ENCODE measurements at places on chromosomes 1 and 21.

DNA sequence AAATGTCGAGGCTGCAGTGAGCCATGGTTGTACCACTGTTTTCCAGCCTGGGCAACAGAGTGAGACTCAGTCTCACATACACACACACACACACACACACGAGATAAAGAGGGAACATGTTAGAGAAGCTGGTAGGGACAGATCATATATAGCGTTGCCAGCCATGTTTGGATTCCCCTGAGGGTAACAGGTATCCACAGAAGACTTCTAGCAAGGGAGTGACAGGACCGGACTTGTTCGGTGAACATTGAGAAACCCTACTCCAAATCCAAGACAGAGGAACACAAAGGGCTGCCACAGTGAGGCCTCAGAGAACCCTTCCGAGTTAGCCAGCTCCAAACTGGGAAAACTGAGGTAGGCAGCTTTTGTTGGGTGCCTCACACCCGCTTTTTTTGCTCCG, 3.7 kb upstream of the SARS1 start:
- DNase-seq: no peak

GRCh38 chr1:208004851-208005250, 93.9 kb upstream of the CD34 start:
- DNase-seq: no peak

- DNase-seq: no peak
These were observed 12.0 kb upstream of the RBP7 start for GRCh38 chr1:9985001-9985400.

DNA sequence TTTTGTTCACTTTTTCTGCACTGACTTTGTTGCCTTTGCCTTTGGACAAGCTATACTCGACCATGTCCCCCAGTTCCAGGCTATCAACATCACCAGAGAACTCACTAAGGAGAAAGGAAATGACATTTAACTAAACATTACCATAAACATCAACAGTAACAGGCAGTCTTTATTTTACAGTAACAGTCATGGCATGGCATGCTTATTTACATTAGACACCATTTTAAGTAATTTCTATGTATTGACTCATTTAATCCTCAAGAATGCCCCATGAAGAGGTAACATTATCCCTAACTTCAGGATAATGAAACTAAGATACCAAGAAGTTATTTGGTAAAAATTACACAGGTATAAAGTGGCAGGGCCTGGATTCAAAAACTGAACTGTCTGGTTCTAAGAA, 8.7 kb upstream of the NRAS start:
- DNase-seq: no peak

- DNase-seq: no peak
These were observed 285.2 kb downstream of the PCP4 start for GRCh38 chr21:40152476-40152875.

GRCh38 chr1:9626201-9626608, 25.3 kb upstream of the PIK3CD start:
- DNase-seq: no peak

DNA sequence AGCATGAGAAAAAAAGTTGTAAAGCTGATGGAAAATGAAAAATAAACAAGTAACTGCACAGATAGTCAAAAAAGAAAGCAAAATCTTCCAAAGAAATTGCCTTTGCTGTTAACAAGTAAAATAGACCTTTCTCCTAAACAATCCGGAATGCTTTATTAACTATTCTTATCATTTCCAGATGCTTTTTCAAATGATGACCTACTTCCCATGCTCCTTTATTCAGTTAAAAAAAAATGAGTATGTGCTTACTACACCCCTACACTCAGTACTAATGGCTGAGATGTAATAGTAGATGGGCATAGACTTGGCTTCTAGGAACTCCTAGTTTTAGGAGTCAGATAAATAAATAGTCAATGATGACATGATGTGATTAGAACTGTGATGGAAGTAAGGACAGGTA, 108.5 kb downstream of the NIBAN1 start:
- DNase-seq: no peak

GRCh38 chr1:173532237-173532636, 55.1 kb downstream of the PRDX6 start:
- DNase-seq: no peak

DNA sequence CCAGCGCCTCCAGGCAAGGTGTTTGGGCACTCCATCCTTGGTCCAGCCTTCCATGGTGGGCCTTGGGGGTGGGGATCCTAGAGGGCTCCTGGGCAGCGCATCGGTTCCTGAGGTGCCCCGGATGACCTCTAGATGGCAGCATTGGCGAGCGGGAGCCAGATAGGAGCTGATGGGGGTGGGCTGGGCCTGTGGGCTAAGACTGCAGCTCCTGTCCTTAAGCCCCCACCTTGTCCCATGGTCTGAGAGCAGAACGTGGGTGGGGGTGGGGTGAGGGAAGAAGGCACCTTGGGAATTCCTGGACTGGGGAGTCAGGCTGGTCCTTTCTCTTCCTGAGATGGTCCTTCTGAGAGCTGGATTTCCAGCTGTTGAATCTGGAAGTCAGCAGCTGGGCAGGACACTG, 93.4 kb upstream of the CSF3R start:
- DNase-seq: peak; percentile 38

DNA sequence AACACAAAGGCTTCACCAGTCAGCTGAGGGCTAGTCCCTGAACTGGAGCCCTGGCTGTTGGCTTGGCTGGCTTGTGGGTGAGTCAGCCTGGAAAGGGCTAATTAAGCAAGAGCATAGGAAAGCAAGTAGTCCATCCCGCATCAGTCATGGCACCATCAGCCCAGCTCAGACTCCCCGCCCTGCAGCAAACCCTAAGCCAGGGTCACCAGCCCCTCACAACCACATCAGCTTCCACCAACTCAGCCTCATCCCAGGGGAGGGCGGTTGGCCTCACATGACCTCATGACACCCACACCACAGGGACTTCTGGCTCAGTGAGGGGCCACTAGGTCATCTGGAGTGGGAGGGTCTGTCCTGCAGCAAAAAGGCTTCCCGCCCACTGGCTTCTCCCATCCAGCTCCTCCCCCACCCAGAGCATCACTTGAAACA, 7.0 kb upstream of the SPATC1L start:
- no peak for DNase-seq

- peak; percentile 39 for DNase-seq
These were observed 777 bp downstream of the NUDT17 start for GRCh38 chr1:145846201-145846612.

GRCh38 chr1:38834221-38834782, 25.3 kb downstream of the RRAGC start:
- DNase-seq: peak; percentile 77

DNA sequence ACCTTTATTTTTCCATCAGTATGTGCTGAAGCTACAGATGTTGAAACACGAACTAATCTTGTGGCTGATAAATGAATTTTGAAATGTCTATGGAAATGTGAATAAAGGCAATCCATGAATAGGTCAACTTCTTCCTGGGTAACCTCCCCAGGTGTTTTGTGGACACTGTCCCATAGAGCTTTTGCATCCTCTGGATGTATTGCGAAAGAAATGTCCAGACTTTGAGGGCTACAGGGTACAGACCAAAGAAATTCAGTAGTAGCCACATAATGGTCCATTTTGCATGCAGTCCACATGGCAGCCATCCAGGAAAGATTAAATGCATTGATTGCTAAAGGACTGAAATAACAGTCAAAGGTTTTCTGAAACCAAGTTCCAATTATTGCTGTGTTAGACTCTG, 21.5 kb upstream of the DARS2 start:
- no peak for DNase-seq

DNA sequence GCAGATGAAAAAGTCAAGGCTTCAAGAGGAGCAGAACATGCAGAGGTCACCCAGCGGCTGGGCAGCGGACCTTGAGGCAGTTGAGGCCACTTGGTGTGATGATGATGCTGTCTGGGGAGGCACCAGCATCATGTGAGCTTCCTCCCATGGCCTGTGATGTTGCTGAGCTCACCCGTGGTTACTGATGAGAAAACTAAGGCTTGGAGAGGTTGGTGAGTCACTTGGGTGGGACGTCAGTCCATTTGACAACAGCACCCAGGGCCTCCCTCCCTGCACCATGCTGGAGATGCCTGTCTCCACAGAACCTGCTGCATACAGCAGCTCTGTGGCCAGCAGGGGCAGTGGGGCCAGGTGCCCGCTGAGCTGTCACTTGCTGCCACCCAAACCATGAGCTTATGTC, 146.8 kb downstream of the NPHP4 start:
- no peak for DNase-seq

GRCh38 chr1:92502247-92502646, 15.5 kb upstream of the GFI1 start:
- no peak for DNase-seq

GRCh38 chr1:4175566-4176405, 275.7 kb upstream of the C1orf174 start:
- DNase-seq: no peak

DNA sequence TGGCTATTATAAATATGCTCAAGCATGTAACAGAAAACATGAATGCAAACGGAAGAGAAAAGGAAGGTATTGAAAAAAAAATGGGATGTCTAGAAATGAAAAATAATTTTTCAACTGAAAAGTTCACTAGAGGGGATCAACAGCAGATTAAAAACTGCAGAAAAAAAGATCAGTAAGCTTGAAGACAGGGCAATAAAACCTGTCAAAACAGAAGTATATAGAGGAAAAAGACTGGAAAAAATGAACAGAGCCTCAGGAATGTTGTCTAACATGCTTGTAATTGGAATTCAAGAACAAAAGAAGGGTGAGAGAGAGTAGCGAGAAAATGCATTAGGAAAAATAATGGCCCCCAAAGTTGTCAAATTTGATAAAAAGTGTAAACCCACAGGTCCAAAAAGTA, 29.6 kb downstream of the CRYAA start:
- no peak for DNase-seq

DNA sequence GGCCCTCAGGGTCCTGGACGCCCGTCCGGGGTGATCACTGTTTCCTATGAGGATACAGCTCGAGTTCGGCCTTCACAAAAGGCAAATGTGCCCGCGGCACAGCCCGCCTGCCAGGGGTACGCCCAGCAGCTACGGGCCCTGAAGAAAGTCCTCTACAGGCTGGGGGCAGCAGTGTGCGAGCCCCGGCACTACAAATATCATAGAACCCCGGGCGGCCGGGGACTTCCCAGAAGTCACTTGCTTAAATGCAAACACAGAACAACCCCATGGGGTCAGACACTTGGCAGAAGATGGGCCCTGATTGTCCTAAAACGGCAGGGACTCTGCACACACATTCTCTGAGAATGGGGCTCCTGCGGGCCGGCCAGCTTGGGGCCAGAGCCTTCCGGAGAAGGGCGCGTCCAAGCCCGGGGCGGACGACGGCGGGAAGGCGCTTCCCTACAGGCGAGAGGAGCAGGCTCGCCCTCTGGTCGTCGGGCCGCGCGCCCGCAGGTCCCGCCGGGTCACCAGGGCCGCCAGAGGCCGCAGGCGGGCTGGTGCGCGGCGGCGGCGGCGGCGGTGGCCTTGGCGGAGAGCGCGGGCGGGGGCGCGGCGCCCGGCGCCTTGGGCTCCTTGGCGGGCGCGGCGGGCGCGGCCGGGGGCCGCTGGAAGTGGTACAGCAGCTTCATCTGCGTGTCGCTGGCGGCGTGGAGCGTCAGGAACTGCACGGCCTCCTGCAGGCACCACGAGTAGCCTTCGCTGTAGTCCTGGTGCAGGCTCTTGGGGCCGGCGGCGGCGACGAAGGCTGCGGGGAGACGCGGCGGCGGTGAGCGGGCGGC, 888 bp downstream of the HES5 start:
- no peak for DNase-seq

- no peak for DNase-seq
These were observed 25.2 kb upstream of the SLAMF9 start for GRCh38 chr1:159979257-159979656.

GRCh38 chr1:223732993-223733798, 20.9 kb downstream of the CAPN2 start:
- no peak for DNase-seq

DNA sequence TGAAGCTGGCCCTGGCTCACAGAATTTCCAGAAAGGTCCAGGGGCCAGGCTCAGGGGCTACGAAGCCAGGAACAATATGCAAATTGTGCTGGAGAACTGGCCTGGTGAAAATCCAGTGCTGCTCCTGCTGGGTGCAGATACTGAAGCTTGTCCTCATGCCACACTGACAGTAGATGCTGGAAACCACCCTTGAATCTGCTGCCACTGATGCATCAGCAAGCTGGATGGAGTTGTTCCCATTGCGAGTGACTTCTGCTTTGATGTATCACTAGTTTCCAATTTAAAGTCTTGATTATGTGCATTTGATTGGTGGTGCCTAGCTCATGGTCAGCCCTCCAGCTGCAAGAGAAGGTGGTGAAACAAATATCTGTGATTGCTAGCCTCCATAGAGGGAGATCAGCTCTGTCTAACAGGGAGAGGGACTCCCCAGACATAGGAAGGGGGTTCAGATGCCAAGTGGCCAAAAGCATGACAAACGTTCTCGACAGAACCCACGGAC, 11.0 kb upstream of the KIAA0040 start:
- DNase-seq: no peak

DNA sequence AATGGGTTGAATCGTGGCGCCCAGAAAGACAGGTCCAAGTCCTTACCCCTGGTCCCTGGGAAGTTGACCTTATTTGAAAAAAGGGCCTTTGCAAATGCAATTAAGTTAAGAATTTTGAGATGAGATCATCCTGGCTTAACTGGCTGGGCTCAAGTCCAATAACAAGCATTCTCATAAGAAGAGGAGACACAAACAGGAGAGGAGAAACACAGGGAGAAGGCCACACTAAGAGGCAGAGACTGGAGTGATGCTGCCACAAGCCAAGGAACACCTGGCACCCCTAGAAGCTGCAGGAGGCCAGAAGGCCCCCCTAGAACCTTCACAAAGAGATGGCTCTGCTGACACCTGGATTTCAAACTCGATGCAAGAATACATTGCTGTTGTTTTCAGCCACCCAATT, 44.6 kb downstream of the PDPN start:
- no peak for DNase-seq

- no peak for DNase-seq
These were observed 13.8 kb downstream of the LAX1 start for GRCh38 chr1:203778789-203779188.

DNA sequence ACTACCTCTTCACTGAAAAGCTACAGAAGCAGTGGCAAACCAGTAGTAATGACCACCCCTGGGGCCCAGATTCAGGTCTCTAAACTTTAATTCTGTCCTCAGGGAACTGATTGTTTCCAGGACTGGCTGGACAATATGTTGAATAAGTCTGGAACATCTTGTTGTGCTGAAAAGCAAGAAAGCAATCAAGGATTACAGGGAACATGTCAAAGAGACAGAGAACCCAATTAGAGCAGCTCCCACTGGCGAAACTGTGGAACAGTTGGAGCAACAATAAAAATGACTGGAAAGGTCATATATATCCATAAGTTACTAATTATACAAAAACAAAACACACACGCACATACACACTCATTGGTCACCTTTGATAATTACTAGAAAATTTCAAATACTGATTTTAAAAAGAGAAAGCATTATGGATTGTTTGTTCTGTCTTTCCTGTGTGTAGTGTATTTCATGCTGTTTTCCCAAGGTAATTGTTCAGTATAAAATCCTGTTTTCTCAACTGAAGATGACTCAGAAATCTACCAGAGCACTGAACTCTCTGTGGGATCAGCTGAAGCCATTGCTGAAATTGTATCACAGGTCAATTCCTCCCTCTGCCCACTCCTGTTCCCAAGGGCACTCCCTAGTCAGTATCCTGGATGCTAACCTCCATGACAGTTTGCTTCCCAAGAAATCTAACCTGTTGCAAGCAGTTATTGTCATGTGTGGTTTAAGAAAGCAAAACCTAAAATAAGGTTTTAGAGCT, 83.6 kb upstream of the RGS1 start:
- DNase-seq: no peak
